ENCODE measurements at places on chromosomes 5 and 9.

DNA sequence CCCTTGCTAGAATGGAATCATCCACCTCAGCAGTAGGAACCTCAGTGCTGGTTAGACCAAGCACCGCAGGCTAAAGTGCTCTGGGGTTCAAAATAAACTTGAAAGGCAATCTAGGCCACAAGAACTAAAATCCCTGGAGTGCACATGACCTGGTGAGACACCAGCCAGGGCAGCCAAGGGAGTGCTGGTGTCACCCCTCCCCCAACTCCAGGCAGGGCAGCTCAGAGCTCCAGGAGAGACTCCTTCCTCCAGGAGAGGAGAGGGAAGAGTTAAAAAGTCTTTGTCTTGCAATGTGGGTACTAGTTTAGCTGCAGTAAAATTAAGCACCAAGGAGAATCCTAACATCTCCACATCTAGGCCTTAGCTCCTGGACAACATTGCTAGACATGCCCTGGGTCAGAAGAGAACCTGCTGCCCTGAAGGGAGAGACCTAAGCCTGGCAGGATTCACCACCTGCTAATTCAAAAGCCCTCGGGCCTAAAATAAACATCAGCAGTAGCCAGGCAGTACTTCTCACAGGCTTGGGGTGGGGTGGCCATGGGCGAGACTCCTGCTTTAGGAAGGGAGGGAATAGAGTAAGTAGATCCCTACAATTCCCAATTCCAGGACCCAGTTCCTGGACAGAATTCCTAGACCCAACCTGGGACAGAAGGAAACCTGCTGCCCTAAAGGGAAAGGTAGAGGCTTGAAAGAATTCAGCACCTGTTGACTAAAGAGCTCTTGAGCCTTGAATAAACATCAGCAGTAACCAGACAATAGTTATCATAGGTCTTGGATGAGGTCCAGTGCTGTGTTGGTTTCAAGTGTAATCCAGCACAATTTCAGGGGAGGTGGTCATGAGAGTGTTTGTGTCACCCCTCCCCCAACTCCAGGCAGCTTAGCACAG, 25.8 kb downstream of the UGT3A2 start:
- no peak for DNase-seq

DNA sequence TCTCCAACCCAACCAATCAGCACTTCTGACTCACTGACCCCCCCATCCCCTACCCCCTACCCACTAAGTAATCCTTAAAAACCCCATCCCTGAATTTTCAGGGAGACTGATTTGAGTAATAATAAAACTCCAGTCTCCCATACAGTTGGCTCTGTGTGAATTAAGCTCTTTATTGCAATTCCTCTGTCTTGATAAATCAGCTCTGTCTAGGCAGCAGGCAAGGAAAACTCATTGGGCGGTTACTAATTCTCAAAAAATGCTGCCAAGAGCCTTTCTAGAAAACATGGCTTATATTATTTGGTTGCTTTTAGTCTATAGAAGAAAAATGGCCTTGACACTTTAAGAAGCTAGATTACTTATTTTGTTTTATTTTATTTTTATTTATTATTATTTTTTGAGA, 131.7 kb downstream of the SUSD1 start:
- DNase-seq = no peak

GRCh38 chr5:55823151-55823796, 27.9 kb upstream of the IL31RA start:
- DNase-seq = no peak

- no peak for DNase-seq
These were observed 487.2 kb downstream of the ARHGEF28 start for GRCh38 chr5:74113196-74113540.

DNA sequence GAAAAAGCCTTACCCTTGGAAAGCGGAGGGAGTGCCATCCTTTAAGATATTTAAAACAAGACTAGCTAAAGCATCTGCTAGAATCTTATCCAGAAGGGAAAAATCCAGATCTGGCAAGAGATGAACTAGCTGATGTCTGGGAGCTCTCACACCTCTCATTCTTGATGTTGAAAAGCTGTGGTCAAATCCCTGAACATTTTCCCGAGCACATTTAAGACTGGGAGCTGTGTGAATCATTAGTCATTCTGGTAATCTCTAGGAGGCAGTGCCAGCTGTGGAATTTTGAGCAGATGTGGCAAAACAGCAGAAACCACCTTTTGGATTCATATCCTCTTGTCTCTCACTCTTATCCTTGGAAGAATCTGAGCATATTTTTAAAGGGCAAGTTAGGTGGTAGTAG, 218.0 kb downstream of the MAN2A1 start:
- DNase-seq = no peak

- no peak for DNase-seq
These were observed 26.1 kb upstream of the IFNK start for GRCh38 chr9:27497883-27498417.

GRCh38 chr9:3969590-3970260, 330.1 kb downstream of the GLIS3 start:
- no peak for DNase-seq

- no peak for DNase-seq
These were observed 73.0 kb upstream of the STARD4 start for GRCh38 chr5:111585291-111585690.

DNA sequence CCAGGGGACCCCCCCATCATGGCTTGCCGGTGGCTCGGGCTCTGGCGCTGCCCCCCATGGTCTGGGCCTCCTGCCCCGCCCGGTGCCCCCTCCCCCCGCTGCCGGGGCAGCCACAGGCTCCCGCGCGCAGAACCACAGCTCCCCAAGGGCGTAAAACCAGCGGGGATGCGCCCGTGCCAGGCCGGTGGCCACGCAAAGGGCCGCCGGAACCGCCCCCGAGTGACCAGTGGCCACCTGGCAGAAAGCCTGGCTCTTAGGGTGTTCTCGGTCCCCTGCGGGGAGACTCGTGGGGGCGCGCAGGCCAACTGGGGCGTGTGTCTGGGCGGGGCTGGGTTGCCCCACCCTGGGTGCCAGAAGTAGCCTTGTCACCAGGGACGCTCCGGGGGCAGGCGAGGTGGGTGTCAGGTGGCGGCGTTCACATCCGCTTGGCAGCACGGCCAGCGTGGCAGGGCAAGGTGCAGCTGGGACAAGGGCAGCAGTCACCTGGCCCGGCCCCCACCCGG, 515 bp upstream of the AGPAT2 start:
- peak; percentile 58 for DNase-seq

- DNase-seq = no peak
These were observed 85.8 kb upstream of the IL6ST start for GRCh38 chr5:56080375-56081052.

GRCh38 chr5:123881759-123882244, 369.8 kb downstream of the CSNK1G3 start:
- no peak for DNase-seq

- no peak for DNase-seq
These were observed 101.0 kb downstream of the NR3C1 start for GRCh38 chr5:143302341-143303045.

- DNase-seq = peak; percentile 35
These were observed 2.1 kb downstream of the ANXA1 start for GRCh38 chr9:73153793-73154227.

DNA sequence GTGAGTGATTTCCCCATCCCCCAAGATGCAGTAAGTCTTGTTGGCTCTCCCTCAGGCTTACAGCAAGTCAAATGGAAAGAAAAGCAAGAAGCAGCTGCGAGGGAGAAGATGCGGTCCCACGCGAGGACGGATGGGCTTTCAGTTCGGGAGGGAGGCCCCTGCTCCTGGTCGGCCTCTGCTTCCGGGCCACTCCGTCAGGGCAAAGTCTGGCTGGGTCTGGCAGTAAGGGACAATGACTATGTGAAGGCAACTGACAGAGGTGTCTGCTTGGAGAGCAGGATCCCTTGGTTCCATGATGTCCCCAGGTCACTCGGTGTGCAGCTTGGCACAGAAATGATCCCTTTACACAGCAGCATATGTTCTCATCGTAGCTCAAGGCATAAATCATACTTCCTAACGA, 146.7 kb downstream of the HSPA4 start:
- no peak for DNase-seq

DNA sequence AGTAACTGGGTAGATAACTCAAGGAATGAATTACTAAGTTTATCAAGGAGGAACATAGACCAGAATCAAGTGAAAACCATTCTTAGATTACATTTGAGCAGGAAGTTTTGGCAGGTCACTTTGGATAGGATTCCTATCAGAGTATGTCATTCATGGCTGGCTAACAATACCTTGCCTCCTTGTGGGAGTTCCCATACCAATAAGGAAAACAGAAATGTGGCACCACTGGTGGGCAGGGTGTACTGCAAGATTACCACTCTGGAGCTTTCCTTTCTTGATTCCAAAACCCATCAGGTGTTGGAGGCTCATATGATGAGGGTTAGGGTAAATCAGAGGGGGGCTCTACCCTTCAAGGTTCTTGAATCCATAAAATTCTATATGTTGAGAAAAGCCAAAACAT, 18.6 kb upstream of the SPATA31D1 start:
- no peak for DNase-seq

GRCh38 chr9:16551692-16552091, 318.8 kb downstream of the BNC2 start:
- DNase-seq = no peak

DNA sequence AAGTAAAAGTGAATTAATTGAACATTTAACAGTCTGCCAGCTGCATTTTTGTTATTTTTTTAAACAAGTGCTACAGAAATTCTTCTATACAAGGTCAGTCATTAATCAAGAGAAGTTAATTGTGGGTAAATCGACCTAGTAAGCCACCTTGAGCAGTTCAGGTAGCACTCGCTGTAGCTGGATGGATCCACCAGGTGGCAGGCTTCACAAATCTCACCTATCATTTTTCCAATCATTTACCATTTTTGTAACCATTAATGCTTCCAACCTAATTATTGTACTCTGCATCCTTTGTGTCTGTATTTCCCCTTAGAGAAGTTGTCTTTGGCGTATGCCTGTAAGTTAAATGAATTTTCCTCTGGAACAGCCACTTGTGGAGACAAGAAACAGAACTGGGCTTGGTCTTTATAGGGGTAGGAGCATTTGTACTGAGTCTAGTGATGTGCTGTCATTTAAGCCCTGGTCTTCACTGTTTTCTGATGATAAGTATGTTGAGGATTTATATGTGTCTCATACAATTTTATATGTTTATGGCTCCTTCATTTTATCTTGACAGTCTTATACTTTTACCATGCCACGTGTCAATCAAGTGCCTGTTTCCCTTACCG, 39.5 kb downstream of the CD180 start:
- DNase-seq = peak; percentile 32

- DNase-seq = no peak
These were observed 31.7 kb downstream of the BASP1 start for GRCh38 chr5:17249029-17249634.

GRCh38 chr5:133398646-133399101, 213.7 kb downstream of the FSTL4 start:
- no peak for DNase-seq

DNA sequence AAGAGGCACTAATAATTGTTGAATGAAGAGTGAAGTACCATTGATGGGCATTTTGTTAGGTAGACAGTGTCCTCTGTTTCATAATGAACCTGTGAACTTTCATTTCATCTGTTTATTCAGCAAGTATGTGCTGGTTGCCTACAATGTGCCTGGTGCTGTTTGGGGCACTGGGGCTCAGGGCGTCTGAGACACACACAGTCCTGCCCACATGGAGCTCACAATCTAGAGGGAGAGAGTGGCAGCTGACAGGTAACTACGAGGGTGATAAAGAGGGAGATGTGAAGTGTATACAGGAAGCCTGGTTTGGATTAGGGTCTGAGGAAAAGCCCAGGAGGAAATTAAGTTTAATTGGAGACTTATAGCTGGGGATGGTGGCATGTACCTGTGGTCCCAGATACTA, 28.5 kb upstream of the NDST1 start:
- no peak for DNase-seq

GRCh38 chr5:109484597-109484996, 74.8 kb upstream of the PJA2 start:
- no peak for DNase-seq

- DNase-seq = no peak
These were observed 19.7 kb upstream of the GDA start for GRCh38 chr9:72129271-72130156.

- no peak for DNase-seq
These were observed 166.8 kb downstream of the SPOCK1 start for GRCh38 chr5:137332296-137332695.

Measured in K562 (cell line).